ENCODE measurements at places on chromosomes 3 and 15.

DNA sequence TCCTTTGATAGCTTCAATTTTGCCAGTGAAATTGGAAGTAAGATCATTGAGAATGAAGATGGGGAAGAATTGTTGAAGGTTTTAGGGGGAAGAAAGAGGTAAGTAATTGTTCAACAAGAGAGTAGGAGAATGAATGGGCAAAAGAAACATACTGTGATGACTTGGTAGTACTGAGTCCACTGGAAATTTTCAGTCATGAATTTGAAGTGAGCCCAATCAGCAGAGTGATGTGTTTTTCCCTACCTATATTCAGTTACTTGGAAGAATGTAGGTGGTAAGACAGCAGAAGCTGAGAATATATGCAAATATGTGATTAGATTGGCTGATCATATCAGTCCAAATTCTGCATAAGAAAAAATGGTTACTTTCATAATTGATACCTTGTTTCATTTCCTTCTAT, 569.6 kb downstream of the AGBL1 start:
- DNase-seq, result no peak

GRCh38 chr3:42085641-42086376, 5.3 kb upstream of the TRAK1 start:
- DNase-seq, result no peak

DNA sequence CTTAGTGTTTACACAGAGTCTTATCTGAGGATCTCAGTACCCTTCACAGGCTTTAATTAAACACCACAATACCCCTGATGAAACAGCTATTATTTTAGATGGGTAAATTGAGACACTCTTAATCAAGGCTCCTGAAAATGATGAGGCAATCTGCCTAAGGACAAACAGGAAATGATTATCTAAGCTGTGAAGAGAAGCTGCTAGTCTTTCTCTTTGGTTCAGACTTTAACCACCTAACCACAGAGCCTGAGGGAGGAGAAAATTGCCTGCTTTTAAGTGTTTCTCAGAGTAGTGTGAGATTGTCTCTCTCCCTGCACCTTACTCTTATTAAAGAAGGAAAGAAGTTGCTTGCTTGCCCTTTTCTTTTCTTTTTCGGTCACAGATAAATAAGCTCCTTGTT, 364.3 kb upstream of the ADAMTS9 start:
- no peak for DNase-seq

- no peak for DNase-seq
These were observed 209.4 kb upstream of the DPH6 start for GRCh38 chr15:35755237-35755802.

- no peak for DNase-seq
These were observed 20.5 kb upstream of the APEH start for GRCh38 chr3:49653621-49654020.

- no peak for DNase-seq
These were observed 338.5 kb downstream of the PTPRG start for GRCh38 chr3:61899700-61900462.

DNA sequence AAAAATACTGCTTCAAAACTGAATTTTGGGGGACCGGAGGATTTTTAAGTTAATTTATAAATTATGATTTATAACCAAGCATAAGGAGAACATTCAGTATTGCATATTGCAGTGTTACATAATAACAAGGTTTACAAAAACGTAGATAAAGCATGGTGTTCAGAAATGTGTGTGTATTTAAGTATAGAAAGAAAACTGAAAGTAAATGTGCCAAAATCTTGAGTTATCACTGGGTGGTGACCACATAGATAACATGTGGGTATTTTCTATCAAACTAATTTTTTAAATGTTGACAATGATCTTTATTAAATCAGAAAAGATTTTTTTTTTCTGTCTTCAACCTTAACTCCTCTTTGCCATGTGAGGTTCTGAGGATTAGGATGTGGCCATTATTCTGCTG, 32.6 kb downstream of the EIF2AK4 start:
- no peak for DNase-seq

DNA sequence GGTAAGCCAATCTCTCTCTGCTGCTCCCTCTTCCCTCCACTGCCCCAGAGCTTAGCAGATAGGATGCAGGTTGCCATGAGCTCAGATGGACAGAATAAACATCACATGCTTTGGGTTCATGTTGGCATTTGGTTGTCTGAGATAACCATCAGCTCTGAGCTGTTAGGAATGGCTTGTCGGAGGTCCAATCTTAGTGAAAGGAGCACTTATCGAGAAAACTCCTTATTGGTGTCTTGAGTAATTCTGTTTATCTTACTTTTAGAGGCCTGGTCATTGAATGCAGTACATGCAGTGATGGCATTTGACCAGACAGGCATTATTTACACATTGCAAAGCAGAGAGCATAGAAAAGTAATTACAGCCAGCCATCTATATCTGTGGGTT, 99.7 kb downstream of the CEMIP start:
- no peak for DNase-seq

- DNase-seq, result no peak
These were observed 180.5 kb downstream of the THSD4 start for GRCh38 chr15:71295603-71296314.

DNA sequence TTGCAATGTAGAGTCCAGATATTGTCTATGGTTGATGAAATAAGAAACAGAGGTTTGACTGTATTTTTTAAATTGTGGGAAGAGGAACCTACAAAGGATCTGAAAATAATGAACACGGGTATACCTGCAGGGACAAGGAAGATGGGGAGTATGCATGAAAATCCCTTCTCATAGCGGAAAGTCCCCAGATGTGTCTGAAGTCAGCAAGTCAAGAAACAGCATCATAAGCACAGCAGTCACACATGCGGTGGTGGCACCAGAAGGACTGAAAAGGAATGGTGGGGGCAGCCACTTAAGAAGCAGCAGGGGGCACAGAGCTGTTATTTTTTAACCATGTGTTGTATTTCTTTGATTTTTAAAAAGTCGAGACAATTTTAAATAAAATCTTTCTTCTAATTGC, 4.7 kb downstream of the MRPS11 start:
- no peak for DNase-seq

- no peak for DNase-seq
These were observed 894.0 kb downstream of the ROBO2 start for GRCh38 chr3:77933926-77934325.

GRCh38 chr3:15309662-15310335, 22.6 kb downstream of the SH3BP5 start:
- DNase-seq, result no peak

DNA sequence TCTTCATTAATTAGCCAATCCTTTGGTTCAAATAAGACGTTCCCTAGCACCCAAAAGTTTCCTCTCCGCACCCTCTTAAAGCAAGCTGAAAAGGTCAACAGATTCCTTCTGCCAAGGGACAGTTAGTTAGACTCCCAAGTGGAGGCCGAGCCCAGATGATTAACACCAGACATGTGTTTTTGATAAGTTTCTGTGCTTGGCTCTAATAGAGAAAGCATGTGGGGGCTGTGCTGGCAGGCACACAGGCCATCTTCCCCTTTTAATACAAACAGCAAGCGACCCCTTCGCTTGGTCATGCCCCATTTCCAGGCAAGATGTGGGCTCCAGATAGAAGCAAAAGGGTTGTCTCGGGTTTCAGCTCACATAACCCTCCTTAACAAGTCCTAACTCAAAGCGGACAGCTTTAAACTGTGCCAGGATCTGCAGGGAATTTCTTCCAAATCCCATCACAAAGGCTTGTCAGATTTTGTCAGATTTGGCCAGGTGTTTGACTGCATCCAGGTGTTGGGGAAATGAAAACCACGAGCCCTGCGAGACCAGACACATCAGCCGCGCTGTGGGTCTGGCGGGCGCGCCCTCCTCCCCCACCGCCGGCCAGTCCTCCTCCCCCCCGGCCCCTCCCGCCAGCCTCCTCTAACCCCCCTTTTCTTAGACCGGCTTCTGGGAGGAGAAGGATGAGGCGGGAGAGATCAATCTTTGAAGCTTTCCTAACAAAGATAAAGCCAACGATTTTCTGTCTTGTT, 3.3 kb downstream of the HES1 start:
- no peak for DNase-seq

- peak; percentile 16 for DNase-seq
These were observed 77.1 kb downstream of the WDR76 start for GRCh38 chr15:43903864-43904290.

GRCh38 chr3:192778508-192778907, 51.2 kb upstream of the FGF12 start:
- no peak for DNase-seq

- no peak for DNase-seq
These were observed 5.3 kb upstream of the APEH start for GRCh38 chr3:49668861-49669260.

GRCh38 chr15:39282663-39283208, 298.1 kb upstream of the THBS1 start:
- DNase-seq, result no peak

- DNase-seq, result no peak
These were observed 37.5 kb upstream of the C3orf38 start for GRCh38 chr3:88112289-88112688.

- no peak for DNase-seq
These were observed 2.4 kb downstream of the MB21D2 start for GRCh38 chr3:192915304-192915703.

GRCh38 chr3:71579935-71580406, 3.6 kb downstream of the FOXP1 start:
- no peak for DNase-seq

- no peak for DNase-seq
These were observed 251.5 kb downstream of the FAM43A start for GRCh38 chr3:194937144-194937543.

- DNase-seq, result no peak
These were observed 853.5 kb downstream of the TUSC7 start for GRCh38 chr3:117563063-117563462.

GRCh38 chr3:151879037-151879436, 5.6 kb downstream of the SUCNR1 start:
- DNase-seq, result no peak

GRCh38 chr3:64796607-64797399, 109.0 kb upstream of the ADAMTS9 start:
- no peak for DNase-seq

- DNase-seq, result no peak
These were observed 14.5 kb downstream of the EMC4 start for GRCh38 chr15:34239151-34239808.

- no peak for DNase-seq
These were observed 330.7 kb upstream of the SLCO3A1 start for GRCh38 chr15:91522605-91523332.

- no peak for DNase-seq
These were observed 1.2 kb downstream of the MECOM start for GRCh38 chr3:169662132-169662842.

- DNase-seq, result no peak
These were observed 32.4 kb upstream of the VPS33B start for GRCh38 chr15:91054816-91055215.

DNA sequence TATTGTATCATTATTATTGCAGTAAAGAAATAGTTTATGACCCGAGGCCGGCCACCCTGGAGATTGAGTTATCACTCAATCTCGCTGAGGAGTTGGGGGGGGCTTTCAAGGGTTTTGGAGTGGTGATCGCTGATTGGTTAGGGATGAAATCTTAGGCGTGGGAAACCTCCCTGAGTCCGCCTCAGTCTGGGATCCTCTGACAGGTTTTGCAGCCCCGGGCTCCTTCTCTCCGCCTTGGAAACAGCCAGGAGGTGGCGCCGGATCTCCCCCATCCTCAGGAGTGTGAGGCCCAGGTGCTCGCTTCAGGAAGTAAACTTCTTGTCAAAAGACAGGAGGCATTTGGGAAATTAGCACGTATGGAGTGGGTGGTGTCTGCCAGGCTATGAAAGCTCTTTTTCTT, 41.1 kb upstream of the SEC61A1 start:
- DNase-seq, result no peak

- no peak for DNase-seq
These were observed 100.4 kb downstream of the PCCB start for GRCh38 chr3:136350557-136350956.

GRCh38 chr15:79943820-79944219, 27.2 kb downstream of the BCL2A1 start:
- no peak for DNase-seq

DNA sequence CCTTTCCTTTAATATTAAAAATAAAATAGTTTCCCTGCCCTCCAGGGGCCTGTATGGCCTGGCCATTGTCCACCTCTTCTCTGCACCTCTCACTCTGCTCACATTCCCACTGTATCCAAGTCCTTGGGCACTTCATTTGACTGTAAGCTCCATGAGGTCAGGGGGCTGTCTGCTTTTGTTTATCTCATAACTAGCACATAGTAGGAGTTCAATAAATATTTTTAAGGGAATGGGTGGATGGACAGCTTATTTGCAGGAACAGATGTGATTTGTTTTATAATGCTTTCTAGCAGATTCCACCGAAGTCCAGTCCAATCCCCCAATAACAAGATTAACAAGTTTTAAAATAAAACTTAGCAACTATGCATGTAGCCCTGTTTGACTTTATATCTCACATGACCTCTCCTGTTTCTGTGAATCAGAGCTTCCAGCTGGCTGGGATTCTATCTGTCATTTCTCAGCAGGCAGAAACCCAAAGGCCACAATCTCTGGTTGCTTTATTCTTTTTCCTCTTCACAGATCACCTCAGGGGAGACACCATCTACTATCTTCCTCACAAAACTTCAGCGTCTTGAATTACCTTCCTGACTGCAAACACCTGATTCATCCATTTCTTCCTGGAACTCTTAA, 123.0 kb upstream of the NR2F2 start:
- no peak for DNase-seq

DNA sequence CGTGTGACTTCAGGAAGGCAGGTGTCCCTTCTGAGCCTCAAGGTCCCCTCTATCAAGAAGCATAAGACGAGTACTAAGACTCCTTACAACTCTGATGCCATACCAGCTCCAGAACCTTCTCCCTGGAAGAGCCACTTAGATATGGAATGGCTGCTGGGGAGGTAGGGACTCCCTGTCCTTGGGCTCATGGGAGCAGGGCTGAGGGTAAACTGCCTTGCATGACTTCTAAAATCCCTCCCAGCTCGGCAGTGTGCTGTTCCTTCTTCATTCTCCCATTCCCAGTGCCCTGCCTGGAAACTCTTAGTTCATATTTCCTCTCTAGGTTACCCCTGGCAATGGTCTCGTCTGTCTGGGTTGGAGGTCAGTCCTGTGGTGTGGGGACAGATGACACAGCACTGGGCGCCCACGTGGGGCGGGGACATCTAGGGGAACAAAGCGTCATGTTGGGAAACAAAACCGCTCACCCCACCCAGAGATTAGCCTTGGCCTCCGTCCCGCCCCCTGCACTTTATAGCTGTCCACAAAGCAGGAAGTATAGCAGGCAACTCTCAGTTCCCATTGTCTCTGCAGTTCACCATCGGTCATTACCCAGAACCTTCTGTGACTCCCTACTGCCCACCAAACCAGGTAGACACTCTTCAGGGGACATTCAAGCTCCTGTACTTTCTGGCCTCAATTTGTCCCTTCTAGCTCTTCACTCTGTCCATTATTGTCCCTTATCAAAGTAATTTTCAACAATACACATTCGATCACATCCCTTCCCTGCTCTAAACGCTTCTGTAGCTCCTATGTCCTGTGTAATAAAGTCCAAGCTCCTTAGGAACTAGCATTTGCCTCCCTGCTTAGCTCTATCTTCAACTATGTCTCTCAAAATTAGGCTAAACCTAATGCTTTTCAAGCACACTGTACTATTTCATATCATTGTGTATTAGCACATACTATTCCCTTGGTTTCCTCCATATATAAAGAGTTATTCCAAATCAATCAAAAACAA, 73.8 kb downstream of the IQSEC1 start:
- DNase-seq, result peak; percentile 84
